Stimulated activated CD8-positive, alpha-beta memory T cell treated with anti-CD3 and anti-CD28 coated beads, Interleukin-15, amount 100 ng/mL, for 48 hours (primary cell): ENCODE measurements at places on chromosomes 13 and 19.
A peak's percentile ranks its signal among the peaks of the same experiment; 100 is the strongest.

GRCh38 chr13:33797622-33798021 lies 20.3 kb upstream of the RFC3 start:
- DNase-seq: no peak

DNA sequence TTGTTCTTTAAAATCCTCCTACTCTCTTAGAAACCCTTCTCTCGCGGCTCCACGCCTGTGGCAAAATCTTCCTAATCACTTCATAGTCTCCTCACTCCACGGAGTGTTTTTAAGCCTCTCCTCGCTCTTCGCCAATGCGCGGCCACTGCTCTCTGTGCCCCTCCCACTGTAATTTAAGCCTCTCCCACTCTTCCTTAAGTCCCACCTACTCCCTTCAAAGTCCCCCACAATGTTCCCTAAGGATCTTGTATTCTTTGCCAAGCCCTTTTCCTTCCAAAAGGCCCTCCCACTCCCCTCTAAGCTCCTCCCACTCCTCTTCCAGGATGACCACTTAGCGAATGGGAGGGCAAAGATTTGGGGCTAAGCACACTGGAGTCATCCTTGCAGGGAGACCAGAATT lies 1.3 kb downstream of the FIZ1 start:
- no peak for DNase-seq

GRCh38 chr19:46202872-46203860 lies 26.4 kb upstream of the IGFL1 start:
- DNase-seq: no peak

DNA sequence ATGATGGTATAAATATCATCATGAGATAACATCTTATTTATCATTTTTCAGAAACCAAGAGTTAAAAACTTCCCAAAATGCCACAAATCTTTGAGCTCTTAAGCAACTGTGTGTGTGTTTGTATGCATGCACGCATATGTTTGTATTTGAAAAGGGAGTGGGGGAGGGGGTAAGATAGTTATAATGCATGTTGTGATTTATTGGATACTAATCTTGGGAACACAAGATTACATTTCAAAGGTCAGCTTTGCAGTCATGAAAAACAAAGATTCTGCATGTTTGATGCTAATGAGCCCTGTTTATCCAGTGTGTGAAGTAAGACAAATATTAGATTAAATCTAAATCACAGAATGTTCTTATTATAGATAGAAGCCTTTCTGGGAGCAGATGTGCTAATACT lies 355.9 kb downstream of the DCT start:
- no peak for DNase-seq

DNA sequence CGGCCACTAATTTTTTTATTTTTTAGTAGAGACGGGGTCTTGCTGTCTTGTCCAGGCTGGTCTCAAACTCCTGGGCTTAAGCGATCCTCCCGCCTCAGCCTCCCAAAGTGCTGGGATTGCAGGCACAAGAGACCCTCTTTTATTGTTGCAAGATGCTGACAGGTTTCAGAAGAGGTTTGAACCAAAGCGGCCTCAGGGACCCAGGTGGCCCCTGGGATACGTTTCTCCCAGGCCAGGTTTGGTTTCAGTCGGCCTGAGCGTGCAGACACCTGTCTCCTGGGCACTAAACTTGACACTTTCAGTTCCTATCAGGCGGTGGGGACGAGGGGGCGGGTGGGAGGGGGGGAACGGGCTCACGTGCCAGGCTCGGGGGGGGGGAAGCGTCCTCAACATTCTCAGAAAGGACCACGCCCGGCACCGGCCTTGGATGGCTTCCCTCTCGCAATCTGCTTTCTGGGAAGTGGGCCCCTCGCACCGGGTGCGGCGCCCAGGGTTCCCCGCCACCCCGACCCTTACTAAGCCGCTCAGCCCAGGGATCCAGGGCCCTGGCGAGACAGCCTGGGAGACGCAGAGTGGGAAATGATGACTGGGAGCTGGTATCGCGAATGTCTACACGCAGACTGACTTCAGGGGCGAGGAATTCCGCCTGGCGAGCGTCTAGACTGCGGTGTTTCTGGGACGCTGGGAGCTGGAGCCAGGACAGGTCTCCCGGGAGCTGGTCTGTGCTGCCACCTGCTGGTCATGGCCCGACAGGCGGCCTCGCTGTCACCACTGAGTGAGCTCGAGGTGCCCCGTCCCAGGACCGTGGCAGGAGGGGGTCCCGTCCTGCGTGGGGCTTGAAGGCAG lies 91.6 kb downstream of the GNG7 start:
- DNase-seq: peak; percentile 80

DNA sequence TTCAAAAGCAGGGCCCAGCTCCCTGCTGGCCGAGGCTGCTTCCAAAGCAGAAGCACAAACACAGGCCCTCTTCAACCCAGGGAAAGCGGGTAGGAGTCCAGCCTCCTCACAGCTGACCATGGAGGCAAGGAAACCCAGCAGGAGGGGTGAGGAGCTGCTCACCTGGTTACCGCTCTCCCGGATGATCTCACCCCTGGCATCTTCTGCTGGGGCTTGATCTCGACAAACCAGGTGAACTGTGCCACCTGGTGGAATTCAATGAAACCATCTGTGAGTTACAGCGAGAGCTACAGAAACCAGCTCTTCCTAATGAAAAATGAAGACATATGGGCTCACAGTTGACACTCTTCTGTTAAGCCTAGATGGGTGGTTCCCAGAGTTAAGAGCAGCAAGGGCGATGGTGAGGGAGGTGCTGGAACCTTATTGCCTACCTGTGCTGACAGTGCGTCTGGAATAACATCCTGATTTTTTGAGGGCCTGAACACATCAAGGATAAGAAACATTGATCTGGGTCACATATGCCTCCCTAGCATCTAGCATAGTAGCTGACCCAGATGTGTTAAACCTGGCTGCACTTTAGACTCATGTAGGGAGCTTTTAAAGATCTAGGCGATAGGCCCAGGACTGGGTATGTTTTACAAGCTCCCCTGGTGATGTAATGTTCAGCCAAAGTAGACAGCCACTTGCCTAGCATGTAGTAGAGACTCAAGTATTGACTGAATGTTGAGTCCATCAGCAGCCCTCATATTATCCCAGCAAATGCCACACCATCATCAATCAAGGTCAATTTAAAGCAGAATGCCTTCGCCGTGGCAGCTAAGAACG lies 6.1 kb downstream of the DHRS12 start:
- DNase-seq: no peak

DNA sequence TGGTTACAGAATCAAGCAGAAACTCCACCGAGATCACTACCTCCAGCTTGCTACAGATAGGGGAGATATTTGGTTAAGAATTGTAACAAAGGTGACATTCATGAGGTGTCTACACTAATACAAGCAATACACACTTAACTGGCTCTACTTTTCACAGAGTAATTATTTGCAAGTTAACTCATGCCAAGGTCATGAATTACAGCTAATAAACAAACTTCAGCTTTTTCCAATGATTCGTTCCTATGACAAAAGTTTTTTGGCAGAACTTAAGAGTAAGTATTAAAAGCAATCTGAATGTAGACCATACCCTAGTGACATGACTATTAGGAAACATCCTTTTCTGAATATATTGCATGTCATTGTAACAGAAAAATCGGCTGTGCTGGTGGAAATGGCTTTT lies 72.1 kb downstream of the LHFPL6 start:
- DNase-seq: no peak

GRCh38 chr13:47277774-47278173 lies 380.9 kb upstream of the HTR2A start:
- DNase-seq: no peak

DNA sequence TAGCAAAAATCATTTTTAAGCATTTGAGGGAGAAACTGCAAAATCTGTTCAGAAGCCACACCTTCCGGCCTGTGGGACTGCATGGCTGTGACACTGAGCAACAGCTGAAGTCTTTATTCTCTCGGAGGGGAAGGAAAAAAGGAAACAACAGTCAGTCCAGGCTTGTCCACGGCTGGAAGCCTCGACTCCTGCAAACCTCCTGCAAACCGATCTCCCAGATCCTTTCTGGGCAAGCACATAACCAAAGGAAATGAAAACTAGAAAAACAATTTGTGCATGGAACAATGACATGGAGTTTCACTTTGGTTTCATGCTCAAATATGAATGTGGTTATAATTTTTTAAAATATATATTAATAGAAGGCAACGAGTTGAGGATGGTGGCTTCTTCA lies 1.0 kb downstream of the COL4A1 start:
- no peak for DNase-seq

DNA sequence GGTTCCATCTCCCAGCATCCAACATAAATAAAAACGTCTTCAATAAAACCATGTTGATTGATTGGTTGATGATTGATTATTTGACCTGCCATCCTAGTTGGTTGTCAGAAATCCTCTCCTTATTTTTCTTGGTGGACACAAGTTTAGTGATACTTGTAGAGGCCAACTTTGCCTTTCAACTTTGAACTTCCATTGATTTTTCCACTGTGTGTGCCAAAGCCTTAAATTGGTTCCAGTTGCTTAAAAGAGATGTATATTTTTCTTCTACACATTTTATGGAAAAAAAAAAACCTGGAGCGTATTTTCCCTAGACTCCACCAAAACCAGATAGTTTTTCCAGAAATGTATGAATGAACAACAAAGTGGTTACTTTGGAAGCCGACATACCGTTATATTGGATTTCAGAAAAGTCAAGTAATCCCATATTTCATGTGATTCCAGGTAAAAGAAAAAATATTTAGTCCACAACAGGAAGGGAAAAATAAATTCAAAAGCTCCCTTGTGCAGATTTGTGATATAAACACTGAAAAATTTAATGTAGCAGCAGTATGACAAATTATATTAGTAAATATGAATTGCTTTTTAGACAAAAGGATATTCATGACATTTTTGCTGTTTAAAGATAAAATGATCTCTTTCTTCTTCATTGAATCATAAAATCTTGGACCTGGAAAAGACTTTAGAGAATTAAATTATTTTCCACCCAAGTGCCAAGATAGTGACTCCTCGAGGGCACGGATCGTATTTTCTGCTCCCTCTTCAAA lies 85.2 kb downstream of the MBNL2 start:
- DNase-seq: no peak

- no peak for DNase-seq
Measured at GRCh38 chr19:3710265-3710812, 2.2 kb downstream of the TJP3 start.

- no peak for DNase-seq
Measured at GRCh38 chr19:28619816-28620429, 593.0 kb downstream of the UQCRFS1 start.

DNA sequence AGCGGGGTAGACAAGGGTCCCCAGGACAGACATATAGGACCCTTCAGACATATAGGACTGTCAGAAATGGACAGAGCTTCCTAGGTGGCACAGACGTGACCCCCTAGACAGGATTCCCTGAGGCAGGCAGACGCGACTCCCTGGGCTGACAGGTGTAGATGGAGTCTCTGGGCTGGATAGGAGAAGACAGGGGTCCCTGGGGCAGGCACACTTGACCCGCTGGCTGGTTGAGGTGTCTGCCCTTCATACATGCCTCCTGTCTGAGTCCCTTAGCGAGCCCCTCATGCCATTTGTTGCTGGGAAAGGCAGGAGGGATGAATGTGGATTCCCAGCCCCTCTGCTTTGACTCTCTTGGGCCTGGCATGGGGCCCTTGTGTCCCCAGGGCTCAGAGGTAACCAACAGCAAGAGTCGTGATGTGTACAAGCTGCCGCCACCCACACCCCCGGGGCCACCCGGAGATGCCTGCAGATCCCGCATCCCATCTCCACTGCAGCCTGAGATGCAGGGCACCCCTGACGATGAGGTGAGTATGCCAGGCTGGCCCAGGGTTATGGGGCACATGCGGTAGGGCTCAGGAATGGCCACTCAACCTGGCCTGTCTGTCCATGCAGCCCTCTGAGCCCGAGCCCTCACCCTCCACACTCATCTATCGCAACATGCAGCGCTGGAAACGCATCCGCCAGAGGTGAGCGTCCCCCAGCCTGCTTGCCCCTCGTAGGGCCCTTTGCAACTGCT lies 3.0 kb downstream of the HSPB6 start:
- no peak for DNase-seq

GRCh38 chr13:104436555-104436954 lies 1370.3 kb upstream of the SLC10A2 start:
- DNase-seq: no peak

DNA sequence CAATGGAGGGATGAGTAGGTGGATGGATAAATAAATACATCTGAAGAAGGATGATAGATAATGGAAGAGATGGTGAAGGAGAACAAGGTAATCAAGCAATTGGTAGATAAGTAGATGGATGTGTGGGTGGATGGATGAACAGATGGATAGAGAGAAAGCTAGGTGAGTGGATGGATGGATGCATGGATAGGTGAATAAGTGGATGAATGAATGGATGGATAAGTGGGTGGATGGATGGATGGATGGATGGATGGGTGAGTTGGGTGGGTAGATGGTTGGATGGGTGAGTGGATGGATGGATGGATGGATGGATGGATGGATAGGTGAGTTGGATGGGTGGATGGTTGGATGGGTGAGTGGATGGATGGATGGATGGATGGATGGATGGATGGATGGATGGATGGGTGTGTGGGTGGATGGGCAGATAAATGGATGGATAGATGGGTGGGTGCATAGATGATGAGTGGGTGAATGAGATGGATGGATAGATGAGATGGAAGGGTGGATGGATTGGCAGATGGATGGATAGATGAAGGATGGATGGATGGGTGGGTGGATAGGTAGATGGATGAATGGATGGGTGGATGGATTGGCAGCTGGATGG lies 6.3 kb downstream of the SEMA6B start:
- no peak for DNase-seq

GRCh38 chr13:102267191-102267590 lies 134.7 kb downstream of the FGF14 start:
- no peak for DNase-seq
